ENCODE measurements at places on chromosomes 16 and 17.

DNA sequence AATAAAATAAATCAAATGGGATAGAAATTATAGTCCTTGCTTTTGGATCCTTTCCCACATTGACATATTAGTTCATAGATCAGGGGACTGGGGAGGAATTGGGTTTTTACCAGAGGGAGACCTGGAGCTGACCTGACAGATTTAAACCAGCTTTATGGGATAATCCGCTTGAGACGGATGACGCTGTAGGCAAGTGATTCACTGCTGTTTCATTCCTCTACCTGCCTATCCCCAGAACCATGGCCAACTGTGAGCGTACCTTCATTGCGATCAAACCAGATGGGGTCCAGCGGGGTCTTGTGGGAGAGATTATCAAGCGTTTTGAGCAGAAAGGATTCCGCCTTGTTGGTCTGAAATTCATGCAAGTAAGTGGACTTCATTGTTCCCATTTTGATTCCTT, 2.1 kb downstream of the NME1 start:
- DNase-seq = no peak

GRCh38 chr17:6092182-6092902, 22.2 kb downstream of the WSCD1 start:
- DNase-seq = no peak

- DNase-seq = no peak
Measured at GRCh38 chr17:10061111-10061845, 137.1 kb downstream of the GAS7 start.

- no peak for DNase-seq
Measured at GRCh38 chr17:69810326-69810965, 264.6 kb upstream of the KCNJ16 start.

GRCh38 chr16:52002026-52002425, 544.9 kb downstream of the TOX3 start:
- DNase-seq = no peak

GRCh38 chr17:57541472-57542394, 203.4 kb downstream of the CCDC182 start:
- DNase-seq = peak; percentile 64

Data from AG08396 (cell line).